IMR-90 (cell line): ENCODE measurements at places on chromosomes 12 and 14. TPM values are rescaled to one million over a fixed set of nuclear protein-coding genes. Genes with fewer than 3 reads are reported as not detected.

DNA sequence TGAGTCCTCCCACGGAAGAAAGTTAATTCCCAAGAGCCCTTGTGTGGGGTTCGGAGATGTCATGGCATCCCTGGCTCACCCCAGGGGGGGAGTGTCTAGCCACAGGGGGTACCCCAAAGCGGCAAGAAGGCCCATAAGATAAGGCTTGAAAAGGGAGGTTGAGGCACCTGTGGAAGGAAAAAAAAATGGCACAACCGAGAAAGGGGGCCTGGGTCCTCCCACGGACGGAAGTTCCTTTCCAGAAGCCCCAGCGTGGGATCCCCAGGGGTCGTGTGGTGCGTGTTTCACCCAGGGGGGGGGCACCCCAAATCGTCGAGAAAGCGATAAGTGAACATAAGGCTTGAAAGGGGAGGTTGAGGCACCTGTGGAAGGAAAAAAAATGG lies 266.7 kb downstream of the ALG10 start:
- DNase-seq: no peak

- DNase-seq: no peak
These were observed 235.9 kb downstream of the ERC1 start for GRCh38 chr12:1226951-1227350.

DNA sequence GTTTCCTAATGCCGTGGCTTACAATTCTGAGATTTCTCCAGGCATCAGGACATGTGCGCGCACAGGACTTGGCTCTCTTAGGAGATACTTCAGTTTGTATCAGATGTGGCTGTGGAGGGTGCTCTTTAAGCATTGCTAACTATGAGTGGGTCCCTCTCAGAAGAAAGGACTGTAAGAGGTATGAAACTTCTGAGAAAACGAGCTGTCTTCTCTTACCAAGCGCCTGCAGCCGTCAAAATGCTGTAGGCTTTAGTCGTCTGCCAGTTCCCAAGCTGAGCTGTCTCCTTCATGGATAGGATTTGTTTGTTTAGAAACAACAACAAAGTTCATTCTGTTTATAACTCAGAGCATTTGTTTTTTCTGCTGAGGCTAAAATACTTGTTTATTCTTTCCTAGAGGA lies 16.1 kb upstream of the MANSC4 start:
- DNase-seq: no peak

Gene CIROP
- 0.28 and 0.36 TPM in 2 replicates for total RNA-seq
